Kidney epithelial cell (primary cell): ENCODE measurements at places on chromosomes 12 and 14.

GRCh38 chr14:56156096-56156495 is 37.9 kb downstream of the PELI2 start:
- DNase-seq = no peak

GRCh38 chr12:99059824-99060511 is 414.9 kb downstream of the APAF1 start:
- no peak for DNase-seq

GRCh38 chr14:103031956-103032355 is 25.4 kb downstream of the CDC42BPB start:
- DNase-seq = no peak

GRCh38 chr12:49503674-49504180 is 35.1 kb upstream of the KCNH3 start:
- peak; percentile 80 for DNase-seq

DNA sequence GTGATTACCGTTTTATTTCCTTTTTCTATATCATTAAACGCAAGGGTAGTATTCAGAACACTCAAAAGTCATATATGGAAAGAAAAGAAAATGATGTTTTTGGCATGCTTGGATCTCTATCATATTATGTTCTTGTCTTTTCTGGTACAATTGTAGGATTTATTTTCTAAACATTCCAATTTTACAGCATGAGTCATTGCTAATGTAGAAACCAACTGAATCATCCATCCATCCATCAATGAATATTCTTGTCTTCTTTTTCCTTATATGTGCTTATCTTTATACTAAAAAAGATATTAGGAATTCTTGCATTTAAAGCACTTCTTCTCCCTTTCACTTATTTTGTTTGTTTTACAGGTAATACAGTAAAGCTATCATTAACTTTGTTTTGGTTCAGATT is 20.4 kb upstream of the AMIGO2 start:
- no peak for DNase-seq
